ENCODE measurements at places on chromosomes 6 and 20.

DNA sequence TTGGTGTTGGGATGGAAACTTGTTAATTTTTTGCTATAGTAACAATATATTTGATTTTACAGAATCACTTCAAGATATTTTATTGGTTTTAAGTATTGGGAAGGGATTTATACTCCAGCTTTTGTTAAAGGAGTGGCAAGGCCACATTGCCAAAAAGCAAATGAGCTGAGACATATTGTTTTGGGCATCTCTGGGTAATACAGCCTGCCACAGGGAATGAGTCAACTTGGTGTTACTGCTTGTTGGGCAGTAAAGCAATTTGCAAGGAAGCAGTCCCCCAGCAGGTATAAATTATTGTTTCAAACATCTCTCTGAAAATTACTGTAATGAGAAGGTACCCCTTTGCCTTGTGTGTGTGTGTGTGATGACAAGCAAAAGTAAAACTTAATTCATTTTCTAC, 868.3 kb upstream of the FLRT3 start:
- DNase-seq = no peak

- no peak for DNase-seq
These were observed 679.7 kb upstream of the EPHA7 start for GRCh38 chr6:94099072-94099471.

- DNase-seq = no peak
These were observed 21.1 kb upstream of the TAF8 start for GRCh38 chr6:42029062-42029685.

- DNase-seq = no peak
These were observed 975 bp upstream of the TFAP2A start for GRCh38 chr6:10415617-10416480.

GRCh38 chr20:58715801-58716475, 23.3 kb downstream of the NPEPL1 start:
- DNase-seq = no peak
